ENCODE measurements at places on chromosomes 11 and 22.

GRCh38 chr11:47109727-47110246 lies 66.9 kb downstream of the ARFGAP2 start:
- DNase-seq: no peak

- DNase-seq: no peak
These were observed 57.5 kb downstream of the GRK3 start for GRCh38 chr22:25621986-25622385.

DNA sequence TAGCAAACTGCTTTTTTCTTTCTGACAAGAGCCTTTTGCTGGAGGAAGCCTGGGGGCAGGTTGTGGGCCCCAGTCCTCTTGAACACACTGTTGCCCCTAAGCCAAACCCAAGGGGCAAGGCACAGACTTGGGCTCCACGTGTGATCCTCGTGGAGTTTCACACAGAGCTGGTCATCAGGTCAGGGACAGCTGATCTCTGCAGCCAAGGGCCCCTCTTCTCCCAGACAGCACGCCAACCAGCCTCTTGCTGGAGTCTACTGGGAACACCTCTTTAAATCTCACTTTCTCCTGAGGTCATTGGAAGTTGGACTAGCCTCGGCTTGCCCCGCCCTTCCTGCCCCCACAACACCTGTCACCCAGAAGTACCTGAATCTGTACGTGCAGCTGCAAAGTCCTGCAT lies 39.8 kb downstream of the C11orf58 start:
- DNase-seq: no peak

- no peak for DNase-seq
These were observed 40.6 kb downstream of the FANCF start for GRCh38 chr11:22584976-22585375.

- DNase-seq: no peak
These were observed 45.2 kb downstream of the LGR4 start for GRCh38 chr11:27427183-27427980.

DNA sequence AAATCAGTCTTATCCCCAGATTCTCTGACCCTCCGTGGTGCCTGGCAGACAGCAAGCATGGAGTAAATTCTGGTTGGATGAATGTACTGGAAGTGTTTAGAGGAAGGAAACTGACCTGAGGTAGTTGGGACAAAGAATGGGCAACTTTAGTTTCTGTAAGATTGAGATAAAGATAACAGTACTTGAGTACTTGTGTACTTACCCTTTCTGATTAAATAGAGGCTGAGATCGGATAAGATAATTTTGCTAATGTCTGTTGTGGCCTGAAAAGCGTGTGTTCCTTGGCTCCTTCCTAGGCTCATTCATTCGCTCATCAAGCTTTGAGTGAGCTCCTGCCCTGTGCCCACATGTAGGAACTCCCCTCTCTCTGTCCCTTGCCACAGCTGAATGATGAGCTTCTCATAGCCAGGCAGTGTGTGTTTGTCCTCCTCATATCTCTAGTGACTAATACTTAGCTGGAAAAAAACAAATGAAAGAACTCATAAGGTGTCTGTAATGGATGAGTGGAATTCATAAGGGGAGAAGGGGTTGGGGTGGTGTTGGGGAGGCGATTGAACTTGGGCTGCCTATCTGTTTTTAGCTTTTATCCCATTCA lies 118.1 kb downstream of the DBX1 start:
- no peak for DNase-seq

DNA sequence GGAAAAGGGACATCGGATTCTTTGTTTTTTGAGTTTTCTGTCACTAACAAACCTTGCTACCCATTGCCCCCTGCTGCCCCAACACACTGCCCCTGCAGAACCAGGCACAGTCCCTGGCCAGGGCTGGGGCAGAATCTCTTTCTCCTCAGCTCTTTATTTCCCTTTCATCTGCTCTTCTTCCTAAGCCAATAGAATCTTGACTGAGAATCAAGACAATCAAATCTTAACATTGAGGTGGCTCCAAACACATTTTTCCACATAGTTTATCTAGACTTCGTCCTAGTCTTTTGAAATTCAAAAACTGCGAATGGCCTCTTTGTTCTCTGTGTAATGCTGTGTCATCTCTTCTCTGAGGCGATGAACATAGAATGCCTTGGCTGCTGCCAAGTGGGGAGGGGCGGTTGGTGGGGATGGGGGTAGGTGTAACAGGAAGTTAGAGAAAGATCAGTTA lies 16.1 kb upstream of the NTM start:
- DNase-seq: no peak

- DNase-seq: no peak
These were observed 8.8 kb upstream of the EMSY start for GRCh38 chr11:76436020-76436419.

- no peak for DNase-seq
These were observed at the start of gene ART1 for GRCh38 chr11:3644817-3645235. Gene ART1 (plus strand): TSS chr11:3645128. CDS start chr11:3659214, 14,086 bp downstream.

DNA sequence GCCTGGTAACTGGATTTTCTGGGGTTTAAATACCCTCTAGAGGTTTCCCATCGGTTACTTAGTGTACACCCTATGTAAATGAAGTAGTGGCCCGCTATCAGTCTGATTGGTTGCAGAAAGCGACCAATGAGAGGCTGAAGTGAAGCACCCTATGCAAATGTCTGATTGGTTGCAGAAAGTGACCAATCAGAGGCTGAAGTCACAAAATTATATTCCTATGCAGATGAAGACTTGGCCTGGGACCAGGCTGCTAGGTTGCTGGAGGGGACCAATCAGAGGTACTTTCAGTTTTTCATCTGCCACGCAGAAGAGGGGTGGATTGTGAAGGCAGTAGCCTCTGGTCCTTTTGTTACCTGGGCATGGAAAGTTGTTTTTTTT lies 134.8 kb downstream of the TBC1D22A start:
- no peak for DNase-seq

DNA sequence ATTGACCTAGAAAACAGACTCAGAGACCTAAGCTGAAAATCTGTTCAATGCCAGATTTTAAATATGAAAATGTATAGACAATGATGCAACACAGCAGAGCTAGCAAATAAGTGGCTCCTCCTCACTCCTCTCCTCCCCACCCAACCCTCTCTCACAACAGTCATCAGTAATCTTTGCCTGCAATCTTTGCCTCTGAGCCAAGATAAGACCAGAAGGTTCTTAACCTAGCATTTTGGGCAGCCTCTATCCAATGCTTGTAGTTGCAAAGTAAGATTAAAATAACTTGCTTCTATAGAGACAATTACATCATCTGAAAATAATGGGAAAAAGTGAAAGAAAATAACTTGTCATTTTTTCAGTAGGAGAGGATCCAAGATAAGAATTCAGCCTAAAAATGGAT lies 117.3 kb downstream of the PARVA start:
- no peak for DNase-seq

DNA sequence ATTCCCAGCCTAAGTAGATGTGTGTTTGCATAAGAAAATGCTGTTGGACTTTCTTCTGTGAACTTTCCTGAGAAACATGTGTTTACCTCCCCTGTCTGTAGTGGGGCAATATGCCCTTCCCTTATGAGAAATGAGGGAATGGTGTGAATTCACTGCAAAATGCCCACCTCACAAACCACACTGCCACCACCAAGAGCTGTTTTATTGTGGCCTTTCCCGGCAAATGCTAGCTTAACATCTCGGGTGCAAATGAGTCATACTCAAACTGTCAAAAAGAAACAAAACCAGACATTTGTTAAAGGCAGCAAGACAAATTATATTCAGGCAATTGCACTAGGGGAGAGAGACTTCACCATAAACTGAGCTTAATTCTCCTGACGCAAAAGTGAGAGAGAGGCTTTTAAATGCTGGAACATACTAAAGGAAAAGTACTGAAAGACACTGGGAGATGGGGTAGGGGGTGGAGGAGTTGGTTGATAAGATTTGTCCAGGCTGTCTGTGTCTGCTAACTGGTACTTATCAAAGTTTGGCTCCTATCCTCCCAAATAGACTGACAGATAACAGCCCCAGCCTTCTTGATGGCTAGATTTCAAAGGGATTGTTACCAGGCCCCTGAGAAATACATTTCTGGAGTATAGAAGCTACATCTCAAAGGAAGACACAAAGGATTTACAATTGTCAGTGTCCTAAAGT lies 70.9 kb upstream of the OR5AK2 start:
- DNase-seq: no peak

DNA sequence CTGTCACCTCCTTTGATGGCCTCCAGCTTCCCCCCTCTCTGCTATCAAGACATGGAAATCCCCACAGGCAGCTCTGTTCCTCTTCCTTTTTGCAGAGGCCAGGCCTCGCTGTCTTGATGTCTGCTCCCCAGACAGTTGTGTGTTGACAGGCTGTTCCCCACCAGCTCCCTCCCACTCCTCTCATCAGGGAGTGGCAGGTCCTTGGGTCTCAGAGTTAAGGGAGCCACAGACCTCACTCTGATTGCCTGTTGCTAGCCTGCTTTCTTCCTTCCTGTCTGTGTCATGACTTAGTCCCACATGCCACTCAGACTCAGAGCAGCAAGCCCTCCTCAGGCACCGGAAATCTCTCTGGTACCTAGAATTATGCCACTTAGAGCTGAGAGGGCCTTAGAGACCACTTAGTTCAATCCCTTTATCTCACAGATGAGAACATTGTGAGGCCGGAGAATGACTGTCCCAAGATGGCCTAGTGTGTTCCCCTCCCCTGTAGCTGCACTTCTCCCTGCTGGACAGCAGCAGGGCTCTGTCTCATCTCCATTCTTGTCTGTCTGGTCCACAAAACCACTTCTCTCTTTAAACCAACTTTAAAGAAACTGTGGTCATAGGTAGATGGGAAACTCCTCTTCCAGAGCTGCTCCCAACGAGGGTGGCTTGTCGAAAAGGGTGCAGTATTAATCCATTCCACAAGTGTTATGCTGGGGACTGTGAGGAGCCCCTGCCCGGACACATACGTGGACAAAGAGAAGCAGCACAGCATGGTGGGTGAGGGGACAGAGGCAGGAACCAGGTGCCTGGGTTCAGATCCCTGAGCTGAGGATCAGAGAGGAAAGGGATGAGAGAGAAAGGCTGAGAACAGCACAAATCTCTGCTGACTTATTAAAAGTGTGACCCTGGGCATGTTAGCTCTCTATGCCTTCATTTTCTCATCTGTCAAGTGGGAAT lies 4.2 kb downstream of the AMPD3 start:
- peak; percentile 42 for DNase-seq

DNA sequence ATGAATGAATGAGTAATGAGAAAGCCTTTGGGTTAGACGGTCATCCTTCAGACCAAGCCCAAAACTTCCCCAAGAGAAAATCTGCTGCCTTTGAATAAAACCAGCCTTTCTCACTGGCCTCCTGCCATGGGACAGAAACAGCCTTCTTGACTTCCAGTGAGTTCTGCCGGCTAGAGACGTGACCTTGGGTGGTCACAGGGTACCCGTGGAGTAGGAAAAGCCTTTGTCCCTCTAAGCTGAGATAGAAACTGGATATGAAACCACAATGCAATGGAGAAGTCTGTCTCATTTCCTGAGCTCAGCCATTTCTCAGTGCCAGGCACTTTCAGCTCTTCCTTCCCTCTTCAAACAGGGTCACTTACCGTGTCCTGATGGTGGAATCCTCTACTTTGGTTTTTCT lies 21.2 kb upstream of the YWHAH start:
- no peak for DNase-seq

- no peak for DNase-seq
These were observed 47.2 kb downstream of the POLD3 start for GRCh38 chr11:74639533-74639932.

GRCh38 chr11:1062075-1062820 lies 12.4 kb upstream of the MUC2 start:
- no peak for DNase-seq

DNA sequence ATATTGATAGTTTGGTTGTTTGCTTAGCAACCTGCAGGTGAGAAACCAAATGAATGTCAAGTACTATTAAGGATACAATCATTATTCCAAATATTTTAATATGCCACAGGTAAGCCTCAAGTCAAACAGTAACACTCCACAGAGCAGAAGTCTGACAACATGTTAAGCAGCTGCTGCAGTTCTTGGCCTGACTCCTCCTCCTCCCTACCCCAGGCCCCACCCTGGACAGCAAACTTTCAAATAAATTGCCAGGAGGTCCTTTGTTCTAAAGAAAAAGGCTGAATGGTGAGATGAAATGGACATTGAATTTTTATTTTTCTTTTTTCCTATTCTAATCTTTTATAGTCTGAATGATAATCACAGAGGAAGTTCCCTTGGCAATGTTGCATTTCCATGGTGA lies 260.0 kb upstream of the POU2AF2 start:
- no peak for DNase-seq

DNA sequence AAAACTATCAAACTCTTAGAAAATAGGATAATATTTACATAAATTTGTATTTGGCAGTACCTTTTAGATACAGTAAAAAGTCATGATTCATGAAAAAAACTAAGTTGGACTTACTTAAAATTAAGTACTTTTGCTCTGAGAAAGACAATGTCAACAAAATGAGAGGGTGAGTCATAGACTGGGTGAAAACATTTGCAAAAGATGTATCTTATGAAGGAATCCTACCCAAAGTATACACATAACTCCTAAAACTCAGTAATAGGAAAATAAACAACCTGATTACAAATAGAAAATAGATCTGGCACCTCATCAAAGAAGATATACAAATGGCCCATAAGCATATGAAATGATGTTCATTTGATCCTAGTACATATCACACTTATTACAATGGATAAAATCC lies 1154.6 kb downstream of the JRKL start:
- DNase-seq: no peak

- DNase-seq: no peak
These were observed 68.2 kb downstream of the PPP2R1B start for GRCh38 chr11:111697933-111698371.

- no peak for DNase-seq
These were observed 62.5 kb downstream of the FBLN1 start for GRCh38 chr22:45565171-45565570.

DNA sequence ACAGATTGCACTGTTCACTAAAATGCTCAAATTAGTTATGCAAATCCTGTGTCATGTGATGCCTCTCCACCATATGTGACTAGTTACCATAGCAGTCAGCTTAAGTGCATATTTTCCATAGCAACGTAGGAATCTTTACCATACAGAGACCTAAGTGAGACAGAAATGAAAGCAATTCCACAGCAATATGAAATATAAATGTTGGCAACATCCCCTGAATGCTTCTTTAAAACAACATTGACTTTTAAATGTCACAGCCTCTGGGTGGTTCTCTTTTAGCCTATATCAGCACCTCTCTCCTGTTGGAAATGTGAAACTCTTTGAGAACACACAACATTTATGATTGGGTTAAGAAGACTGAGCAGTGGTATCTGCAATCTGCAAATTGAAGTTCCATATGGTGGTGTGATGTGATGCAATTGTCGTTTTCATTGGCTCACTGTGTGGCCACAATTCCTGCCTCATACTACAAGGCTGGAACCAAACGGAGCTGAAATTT lies 814.6 kb downstream of the DLG2 start:
- no peak for DNase-seq

GRCh38 chr22:45203150-45203951 lies 37.3 kb downstream of the KIAA0930 start:
- DNase-seq: no peak

DNA sequence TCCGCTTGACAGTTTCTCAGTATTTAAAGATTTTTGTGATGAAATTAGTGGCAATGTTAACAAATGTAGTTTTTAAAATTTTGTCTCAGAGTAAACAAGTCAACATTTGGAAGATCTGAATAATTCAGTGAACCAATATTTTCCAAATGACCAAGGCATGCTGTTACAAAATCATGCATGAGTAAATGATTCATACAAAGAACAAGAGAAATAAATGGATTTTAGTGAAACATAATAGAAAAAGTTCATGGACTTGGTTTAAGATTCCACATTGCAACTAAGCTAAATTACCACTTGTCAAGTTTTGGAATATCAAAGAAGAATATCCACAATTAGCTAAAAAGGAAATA lies 125.7 kb upstream of the SNX19 start:
- DNase-seq: no peak
